ENCODE measurements at places on chromosomes 7 and 10.

- no peak for DNase-seq
Measured at GRCh38 chr7:37320140-37320847, 128.4 kb downstream of the ELMO1 start.

DNA sequence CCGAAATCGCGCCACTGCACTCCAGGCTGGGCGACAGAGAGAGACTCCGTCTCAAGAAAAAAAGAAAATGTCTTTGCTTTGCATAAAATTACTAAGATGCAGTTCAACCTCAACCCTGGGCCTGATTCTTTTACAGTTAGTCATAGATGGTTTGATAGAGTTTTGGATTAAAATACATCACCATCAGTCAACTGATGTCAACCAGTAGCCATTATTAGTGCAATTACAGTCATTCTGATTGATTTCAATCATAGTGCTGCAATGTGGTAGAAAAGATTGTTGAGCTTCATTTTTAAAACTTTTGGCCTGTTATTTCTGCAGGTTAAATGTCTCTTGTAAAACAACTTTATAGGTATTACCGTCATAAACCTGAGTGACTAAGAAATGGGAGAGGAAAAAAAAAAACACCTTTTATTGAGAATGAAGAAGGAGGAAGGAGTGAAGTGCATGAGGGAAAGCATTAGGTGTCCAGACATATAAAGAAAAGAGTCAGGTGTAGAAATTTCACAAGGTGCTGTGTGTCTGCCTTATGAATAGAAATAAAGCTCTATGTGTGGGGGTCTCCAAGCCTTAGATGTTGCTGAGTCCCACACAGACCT, 150.6 kb downstream of the TRIL start:
- DNase-seq = no peak

DNA sequence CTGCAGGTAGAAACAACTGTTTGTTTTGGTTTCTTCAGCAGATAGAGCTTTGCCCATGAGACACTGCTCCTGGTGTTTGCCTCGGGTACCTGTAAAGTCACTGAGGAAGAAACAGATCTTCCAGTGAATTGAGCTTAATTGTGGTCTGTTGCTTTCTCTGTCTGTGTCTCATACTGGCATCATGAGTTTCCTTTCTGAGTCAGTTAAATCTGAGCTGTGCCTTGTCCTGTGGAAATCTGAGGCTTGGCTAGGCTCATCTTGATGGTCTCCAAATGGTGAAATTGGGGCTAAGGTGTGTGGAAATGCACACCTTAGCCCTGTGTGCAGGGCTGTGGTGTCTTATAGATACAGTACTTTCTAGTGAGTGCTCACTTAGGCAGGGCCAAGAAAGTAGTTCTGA, 67.4 kb downstream of the GBF1 start:
- DNase-seq = no peak

- no peak for DNase-seq
Measured at GRCh38 chr7:81715984-81716588, 53.8 kb downstream of the HGF start.

- no peak for DNase-seq
Measured at GRCh38 chr7:151135866-151136843, 31.3 kb downstream of the GBX1 start.

- DNase-seq = no peak
Measured at GRCh38 chr7:115478426-115478825, 552.1 kb downstream of the TFEC start.

GRCh38 chr10:111100198-111100597, 23.4 kb downstream of the ADRA2A start:
- DNase-seq = no peak

GRCh38 chr10:49441488-49442476, 45.9 kb upstream of the DRGX start:
- peak; percentile 12 for DNase-seq

DNA sequence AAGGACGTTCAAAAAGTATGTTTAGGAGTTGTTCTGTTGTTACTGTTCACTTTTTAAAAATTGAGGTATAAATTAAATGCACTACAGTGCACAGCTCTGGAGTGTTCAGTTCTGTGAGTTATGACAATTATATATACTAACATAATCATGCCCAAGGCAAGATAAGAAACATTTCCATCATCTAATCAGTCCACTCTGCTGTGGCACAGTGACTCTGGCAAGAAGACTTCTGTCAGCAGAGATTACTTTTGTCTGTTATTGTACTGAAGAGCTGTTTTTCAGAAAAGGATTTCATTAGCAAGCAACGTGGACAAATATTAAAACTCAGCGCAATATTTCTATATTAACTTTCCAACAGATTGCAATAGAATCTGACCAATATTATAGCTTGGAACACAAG, 32.0 kb downstream of the ICA1 start:
- DNase-seq = no peak

DNA sequence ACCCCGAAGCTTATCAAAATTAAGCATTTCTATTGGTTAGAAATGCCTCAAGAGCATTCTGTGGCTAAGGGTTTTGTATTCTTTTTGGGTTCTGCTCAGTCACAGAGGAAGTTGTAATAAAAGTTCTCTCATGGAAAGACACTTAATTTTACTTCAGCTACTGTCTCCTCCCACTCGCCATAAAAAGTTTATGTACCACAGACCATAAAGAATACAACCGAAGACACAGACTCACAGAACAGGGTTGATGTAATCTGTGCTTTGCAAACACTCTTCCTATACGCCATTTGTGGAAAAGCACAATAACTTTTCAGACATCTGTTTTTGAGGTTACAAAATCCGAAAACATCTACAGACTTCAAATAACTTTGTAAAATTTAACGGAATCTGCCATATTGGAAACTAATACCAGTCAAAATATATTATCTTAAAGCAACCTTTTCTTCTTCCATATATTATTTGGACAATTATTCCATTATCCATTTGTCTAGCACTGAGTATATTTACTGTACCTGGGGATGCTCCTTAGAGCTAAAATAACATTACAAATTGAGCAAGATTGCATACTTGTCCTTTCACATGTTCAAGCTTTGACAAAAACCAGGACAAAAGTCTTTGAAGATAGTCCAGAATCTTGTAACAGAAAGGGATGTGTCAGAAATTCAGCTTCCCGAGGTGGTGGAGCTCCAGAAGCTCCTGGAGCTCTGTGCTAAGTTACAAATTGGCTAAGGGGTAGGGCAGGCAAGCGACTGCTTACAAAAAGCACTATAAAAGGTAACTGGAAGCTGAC, 219.0 kb upstream of the MEOX2 start:
- no peak for DNase-seq

GRCh38 chr7:39465055-39465929, 100.9 kb upstream of the YAE1 start:
- DNase-seq = no peak

DNA sequence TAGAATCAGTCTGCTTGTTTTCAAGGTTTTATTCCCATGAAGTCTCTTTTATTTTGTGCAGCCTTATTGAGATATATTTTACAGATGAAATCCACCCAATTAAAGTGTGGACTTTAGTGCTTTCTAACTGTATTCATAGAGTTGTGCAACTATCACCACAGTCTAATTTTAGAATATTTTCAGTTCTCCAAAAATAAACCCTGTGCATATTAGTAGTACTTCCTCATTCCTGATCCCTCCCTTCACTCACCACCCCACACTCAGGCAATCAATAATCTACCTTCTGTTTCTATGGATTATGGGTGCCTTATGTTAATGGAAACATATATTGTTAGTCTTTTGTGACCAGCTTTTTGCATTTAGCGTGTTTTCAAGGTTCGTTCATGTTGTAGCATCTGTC, 185.7 kb upstream of the TMEM72 start:
- no peak for DNase-seq

DNA sequence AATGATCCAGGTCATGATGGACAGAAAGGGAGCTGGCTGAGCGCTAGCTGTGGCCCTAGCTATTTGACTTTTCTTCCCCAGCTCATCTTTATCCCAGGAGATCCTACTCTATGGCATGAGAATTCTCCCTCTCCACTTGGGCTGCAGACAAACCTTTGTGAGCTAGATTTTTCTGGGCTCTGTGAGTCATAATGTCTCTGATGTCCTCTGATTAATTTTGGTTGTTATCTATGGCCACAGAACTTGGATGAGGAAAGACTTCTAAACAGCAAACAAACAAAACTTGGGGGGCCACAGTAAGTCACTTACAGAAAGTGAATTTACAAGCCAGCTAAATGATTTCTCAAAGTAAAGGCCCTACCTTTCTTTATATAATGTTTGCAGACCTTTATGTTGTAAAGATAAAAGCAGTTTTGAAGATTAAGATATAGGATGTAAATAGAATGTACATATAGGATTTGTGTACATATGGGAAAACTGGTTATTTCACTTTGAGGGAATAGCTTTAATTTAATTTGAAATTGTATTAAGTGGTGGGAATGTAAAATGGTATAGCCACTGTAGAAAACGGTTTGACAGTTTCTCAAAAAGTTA, 10.4 kb downstream of the ABLIM1 start:
- no peak for DNase-seq

- DNase-seq = no peak
Measured at GRCh38 chr7:138455609-138456008, 4.5 kb upstream of the TRIM24 start.

DNA sequence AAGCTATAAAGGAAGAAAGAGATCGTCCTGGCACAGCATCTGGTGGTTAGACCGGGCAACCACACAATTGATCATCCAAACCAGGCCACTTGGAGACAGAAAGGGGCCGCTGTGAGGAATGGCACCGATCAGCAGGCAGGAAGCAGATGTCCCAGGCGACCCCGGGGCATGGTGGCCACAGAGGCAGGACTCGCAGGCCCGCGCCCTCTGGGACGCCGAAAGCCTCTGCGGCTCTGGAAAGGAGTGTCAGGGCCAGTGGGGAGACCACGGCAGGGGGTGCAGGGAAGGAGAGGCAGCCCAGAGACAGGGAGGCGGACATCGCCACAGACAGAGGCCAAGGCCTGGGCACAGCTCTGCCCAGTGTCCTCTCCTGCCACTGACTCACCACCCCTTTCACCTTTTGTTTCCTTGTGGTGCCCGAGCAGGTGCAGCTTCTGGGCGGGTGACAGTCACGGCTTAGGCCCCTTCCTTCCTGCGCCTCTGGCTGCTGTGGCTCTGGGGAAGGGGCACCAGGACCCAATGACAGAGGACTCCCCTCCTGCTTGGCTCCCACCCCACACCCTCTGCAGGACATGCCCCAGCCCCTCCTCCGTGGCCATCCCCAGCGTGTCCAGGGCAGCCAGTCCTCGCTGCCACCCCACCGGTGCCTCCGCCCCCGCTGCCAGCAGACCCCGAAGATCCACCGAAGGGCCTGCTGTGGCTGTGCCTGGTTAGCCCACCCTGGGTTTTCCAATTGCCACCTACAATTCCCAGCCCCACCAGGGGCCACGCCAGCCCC, 10.9 kb downstream of the STK32C start:
- DNase-seq = no peak

GRCh38 chr10:78314651-78315050, 281.0 kb downstream of the RPS24 start:
- no peak for DNase-seq

GRCh38 chr10:104331208-104331838, 6.9 kb downstream of the ITPRIP start:
- DNase-seq = no peak

GRCh38 chr10:6473901-6474370, 106.1 kb downstream of the PRKCQ start:
- no peak for DNase-seq

DNA sequence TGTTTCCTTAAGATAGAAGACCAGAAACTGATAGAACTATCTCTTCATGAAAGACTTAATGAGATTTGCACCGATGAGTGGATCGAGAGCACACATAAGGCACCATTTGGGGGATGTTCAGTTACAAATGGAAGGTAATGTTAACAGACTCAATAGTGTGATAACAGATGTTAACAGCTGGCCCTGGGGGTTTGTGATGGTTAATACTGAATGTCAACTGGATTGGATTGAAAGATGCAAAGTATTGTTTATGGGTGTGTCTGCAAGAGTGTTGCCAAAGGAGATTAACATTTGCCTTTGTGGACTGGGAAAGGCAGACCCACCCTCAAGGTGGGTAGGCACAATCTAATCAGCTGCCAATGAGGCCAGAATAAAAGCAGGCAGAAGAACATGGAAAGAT, 130.5 kb upstream of the DGKB start:
- DNase-seq = no peak

GRCh38 chr7:128899392-128899791, 11.1 kb downstream of the KCP start:
- DNase-seq = no peak

GRCh38 chr7:27101171-27101956, 1.1 kb downstream of the HOXA2 start:
- DNase-seq = no peak

DNA sequence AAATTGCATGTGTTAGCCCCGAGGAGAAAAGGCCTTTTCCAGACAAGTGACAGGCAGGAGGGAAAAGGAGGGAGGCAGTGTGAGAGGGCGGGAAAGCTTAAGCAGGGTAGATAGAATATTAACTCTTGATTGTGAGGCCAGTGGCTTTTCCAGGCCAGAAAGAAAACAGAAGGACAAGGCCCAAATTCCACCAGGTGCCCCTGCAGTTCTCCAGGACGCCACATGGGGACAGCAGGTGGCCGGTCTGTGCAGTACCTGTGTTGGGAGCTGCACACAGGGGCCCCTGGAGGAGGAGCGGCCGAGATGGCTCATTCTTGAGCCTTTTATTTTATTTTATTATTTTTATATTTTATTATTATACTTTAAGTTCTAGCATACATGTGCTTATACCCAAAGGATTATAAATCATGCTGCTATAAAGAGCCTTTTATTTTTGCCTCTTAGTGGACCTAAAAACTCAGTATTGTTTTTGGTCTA, 141.3 kb upstream of the KLF14 start:
- DNase-seq = no peak

All from activated gamma-delta T cell (primary cell).